Panc1 (cell line): ENCODE measurements at places on chromosomes 1 and 21. TPM values are rescaled to one million over a fixed set of nuclear protein-coding genes. Genes with fewer than 3 reads are reported as not detected.

GRCh38 chr21:40731206-40731605 is 115.8 kb downstream of the DSCAM start:
- DNase-seq = no peak

The ADAMTS4 gene
- total RNA-seq = 0.26 TPM

- DNase-seq = no peak
Measured at GRCh38 chr1:1941868-1942752, 23.0 kb upstream of the TMEM52 start.

DNA sequence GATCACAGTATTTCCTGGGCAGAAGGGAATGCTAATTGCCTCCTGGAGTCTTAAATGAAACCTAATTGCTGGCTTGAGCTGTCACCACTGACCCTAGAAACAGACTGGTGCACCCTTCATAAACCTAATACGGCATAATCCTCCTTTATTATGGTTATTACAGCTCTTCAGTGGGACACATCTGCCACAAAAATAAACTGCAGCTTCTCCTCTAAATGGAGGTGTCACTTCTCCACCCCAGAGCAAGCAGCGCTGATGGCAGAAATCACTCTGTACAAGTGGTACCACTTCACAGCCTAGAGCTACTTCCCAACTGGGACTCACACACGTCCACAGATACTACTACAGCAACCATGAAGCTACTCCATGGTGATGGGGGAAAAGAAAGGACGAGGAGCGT is 11.1 kb downstream of the PTPN14 start:
- no peak for DNase-seq

The FAM163A gene
- not detected for total RNA-seq

The PERM1 gene
- 1.5 TPM for total RNA-seq

- DNase-seq = no peak
Measured at GRCh38 chr21:45542667-45543370, 579 bp upstream of the SLC19A1 start.

The ACTA1 gene
- not detected for total RNA-seq

DNA sequence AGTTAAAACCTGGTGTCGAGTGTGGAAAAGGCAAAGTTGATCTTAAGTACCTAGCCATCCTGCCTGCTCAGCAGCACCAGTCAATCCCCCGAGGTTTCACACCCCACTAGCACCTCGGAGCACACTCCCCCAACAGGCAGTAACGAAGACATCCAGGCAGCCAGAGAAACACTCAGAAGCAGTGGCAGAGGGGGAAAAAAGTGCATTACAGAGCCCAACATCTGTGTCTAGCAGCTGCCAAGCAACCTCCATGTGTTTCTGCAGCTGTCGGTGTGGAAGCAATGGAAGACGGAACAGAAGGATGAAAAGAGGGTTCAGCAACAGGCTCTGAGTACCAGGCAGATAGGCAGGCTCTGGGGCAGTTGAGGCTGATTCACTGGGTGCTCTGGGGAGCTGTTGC is 73.4 kb upstream of the PROX1 start:
- DNase-seq = no peak

DNA sequence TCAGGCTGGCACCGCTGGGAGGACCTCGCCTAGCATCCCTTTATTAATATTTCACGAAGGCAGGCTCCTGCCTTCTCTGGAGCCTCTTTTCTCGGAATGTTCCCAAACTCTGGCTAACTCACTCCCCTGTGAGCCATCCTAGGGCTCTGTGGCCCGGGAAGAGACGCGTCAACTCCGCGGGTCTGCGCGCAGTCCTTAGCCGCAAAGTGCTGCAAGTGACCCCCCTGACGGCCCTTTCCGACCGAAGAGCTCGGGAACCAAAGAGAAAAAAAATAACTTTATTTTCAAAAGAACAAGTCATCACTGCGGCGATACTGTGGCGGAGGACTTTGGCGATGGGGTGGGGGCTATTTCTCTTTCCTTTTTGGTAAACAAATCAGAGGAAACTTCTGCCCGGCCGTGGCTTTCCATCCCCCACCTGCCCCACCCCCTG is 14.6 kb downstream of the NR5A2 start:
- DNase-seq = no peak

The CACNA1S gene
- not detected for total RNA-seq

DNA sequence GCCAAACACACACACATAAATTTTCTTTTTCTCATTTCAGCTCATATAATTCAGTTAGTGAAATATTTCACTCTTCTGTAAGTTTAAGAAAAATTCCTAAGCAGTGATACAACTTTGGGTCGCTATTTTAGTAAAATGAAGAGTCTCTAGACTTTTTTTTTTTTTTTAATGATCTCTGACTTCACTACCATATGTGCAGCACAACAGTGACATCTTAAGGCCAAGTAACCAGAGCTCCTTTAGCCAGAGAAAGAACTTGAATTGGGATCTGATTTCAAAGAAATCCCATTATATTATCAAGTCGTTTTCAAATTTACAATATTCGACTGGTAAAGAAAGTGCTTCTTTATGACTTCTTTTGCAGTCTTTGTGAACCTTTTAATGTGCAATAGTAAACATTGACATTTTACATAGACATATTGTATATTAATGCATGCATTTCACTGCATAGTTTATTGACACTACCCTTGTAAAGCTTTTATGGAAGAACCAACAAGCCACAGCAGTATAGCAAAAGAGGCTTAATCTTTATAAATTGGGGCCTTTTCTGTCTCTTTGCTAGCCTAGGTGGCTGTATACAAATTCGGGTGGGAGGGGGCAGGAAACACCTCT is 62.2 kb downstream of the LRRC40 start:
- DNase-seq = no peak

- DNase-seq = no peak
Measured at GRCh38 chr1:40693425-40693824, 1.9 kb downstream of the NFYC start.

The GPX7 gene
- 11.2 TPM for total RNA-seq

The LAD1 gene
- 0.10 TPM for total RNA-seq

DNA sequence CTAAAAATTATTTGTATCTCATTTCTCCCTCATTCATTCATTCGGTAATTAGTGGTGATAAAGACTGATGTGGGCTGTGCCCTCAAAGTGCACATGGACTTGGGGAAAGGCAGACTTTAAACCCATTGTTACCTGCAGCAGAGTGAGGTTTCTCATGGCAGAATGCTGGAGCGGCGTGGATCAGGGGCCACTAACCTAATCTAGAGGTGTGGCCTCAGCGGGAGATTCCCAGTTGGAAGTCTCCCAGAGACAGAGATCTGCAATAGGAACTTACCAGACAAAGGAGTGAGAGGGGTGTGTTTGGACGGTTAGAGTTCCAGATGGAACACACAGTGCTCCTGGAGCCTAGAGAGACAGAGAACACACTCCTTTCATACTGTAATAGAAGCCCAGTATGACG is 73.5 kb downstream of the VPS26C start:
- DNase-seq = no peak

DNA sequence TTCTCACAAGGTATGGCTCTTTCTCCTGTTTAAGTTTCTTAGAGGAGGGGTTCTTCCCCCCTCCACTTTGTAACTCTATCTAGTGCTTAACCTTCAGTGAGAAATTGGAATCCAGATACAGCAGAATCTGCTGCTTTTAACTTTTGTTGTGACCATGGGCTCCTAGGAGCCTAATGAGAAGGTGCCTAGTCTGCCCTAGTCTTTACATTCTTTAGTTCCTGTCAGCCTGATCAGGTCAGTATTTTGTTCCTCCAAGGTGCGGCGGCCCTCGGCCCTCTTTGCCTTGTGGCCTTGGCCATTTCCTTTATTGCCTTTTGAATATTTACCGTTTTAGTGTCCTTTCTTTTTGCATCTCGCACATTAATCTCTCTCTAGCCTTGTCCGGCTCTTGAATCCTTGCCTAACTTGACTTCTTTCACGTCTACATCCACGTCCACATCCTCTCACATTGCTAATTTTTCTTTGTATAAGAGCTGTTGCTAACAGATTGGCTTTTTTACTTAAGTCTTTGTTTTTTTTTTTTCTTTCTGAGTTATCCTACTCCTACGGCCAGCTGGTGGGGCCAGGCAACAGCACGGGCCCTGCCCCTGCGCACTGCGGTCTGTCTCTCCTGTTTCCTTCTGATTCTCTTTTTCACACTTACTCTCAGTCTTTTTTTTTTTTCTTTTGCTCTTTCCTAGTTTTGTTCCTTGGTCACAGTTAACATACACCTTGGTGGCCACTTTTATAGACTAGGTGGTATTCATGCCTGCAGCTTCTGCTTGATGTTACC is 49.0 kb downstream of the SFPQ start:
- no peak for DNase-seq

- DNase-seq = no peak
Measured at GRCh38 chr1:36346741-36347370, 23.4 kb upstream of the EVA1B start.

GRCh38 chr21:27569831-27570230 is 602.9 kb upstream of the ADAMTS5 start:
- no peak for DNase-seq

DNA sequence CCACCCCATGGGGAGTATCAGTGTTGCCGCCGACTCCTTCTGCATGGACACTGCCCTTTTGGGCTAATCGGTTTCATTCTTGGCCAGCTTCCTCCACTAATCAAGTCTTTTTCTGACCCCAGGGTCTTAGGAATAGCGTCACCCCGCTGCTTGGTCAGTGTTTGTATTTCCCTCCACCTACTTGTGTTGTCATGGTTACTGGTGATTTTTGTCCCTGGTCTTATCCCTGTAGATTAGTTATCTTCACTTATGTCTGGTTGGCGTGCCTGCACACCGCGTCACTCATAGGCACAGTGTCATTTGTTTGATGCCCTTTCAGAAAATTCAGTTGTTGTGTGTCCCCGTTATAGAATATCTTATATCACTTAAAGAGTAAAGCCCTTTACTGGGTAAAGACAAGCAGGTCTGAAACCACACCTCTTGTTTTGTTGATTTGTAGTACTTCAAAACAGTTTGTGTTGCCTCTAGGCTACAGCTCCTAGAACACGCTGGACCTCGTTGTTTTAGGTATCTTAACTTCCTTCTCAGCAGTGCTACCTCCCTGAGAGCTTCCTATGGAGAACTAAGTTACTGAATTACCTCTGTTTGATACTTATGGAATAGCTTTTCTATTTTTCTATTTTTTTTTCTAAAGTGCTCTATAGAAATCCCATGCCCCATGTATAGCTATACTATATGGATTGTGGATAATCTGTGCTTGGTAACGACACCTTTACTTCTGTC is 868 bp downstream of the PPP1R12B start:
- no peak for DNase-seq

The SHISA4 gene
- 38.2 TPM for total RNA-seq

The RFX5 gene
- 75.5 TPM for total RNA-seq

- no peak for DNase-seq
Measured at GRCh38 chr1:41884256-41885230, 34.2 kb downstream of the HIVEP3 start.

DNA sequence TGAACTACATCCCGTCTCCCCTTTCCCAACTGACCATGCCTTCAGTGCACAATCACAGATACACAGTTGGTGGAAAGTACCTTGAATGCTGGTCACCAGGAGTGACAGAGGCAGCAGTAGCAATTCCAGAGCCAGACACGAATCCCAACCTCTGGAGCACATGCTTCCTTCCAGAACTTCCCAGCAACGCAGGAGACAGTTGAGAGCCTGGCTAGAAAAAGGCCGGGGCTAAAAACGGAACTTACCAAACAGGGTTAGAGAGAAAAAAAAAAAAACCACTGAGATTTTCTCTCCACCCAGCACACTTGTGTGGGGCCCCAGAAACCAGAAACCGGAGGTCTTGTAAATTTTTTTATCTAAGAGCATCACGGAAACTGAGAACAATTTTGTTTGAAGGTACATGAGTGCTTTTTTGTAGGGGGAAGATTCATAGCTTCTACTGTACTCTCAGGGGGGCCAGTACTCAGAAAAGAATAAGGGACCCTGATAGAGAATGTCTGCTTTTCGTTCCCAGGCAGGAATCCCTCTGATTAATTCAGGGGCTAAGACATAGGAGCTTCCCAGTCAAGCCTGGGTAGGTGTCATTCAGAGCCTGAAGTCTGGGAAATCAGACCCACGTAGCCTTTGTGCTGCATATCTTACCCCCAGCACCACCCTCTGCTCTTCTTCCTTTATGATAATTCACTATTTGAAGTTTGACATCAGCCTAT is at the start of gene CD48:
TSS of gene CD48 (minus strand) at position 221 of the 710 bp plus-strand sequence. CDS start at position 162, 59 bp downstream.
- no peak for DNase-seq

- no peak for DNase-seq
Measured at GRCh38 chr1:27605796-27606707, 2.1 kb upstream of the AHDC1 start.

DNA sequence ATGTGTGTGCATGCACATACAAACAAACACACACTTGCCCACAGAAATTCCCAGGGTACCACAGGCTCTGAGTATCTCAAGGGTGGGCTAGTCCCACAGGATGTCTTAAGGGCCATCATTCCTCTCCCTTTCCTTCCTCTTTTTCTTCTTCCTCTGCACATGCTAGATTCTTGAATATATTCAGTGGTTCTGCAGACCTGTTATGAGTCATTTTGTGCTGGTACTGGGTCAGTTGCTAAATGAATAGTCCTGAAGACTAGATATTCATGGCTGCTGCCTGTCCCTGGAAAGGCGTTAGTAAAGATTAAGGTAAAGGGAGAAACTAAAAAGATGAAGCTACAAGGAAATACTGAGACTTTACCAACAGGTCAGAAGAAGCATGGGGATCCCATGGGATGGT is 256.7 kb upstream of the KIAA0040 start:
- DNase-seq = no peak

The ADAM30 gene
- not detected for total RNA-seq

- no peak for DNase-seq
Measured at GRCh38 chr1:238138059-238138626, 247.4 kb upstream of the ZP4 start.

DNA sequence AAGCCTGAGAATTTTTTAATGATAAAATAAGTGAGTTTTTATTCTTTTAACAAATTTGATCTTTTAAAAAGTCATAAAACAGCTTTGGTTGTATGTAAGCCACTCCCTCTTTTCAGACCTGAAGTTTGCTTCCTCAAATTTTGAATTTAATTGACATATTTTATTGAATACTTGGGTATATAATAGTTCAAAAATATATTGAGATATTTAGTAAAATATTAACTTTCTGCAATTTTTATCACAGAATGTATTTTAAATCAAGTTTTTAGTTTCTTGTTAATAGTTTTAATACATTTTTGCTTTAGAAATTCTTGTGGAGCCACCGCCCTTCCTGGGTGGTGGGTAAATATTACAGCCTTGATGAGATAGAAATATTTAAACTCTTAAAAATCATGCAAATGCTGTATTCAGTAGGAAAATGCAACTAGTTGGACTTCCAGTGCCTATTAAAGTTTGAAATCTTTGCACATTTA is 867 bp downstream of the PTPRC start:
- DNase-seq = no peak

DNA sequence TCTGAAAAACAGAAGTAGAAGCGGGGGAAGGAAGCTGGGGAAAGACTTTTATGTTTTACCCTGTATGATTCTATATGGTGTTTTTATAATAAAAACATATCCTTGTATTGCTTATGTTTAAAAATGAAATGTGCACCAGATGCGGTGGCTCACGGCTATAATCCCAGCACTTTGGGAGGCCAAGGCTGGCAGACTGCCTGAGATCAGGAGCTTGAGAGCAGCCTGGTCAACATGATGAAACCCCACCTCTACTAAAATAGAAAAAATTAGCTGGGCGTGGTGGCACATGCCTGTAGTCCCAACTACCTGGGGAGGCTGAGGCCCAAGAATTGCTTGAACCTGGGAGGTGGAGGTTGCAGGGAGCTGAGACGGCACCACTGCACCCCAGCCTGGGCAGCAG is 155.4 kb downstream of the SMYD3 start:
- DNase-seq = no peak
